ENCODE measurements at places on chromosomes 6 and 20.

DNA sequence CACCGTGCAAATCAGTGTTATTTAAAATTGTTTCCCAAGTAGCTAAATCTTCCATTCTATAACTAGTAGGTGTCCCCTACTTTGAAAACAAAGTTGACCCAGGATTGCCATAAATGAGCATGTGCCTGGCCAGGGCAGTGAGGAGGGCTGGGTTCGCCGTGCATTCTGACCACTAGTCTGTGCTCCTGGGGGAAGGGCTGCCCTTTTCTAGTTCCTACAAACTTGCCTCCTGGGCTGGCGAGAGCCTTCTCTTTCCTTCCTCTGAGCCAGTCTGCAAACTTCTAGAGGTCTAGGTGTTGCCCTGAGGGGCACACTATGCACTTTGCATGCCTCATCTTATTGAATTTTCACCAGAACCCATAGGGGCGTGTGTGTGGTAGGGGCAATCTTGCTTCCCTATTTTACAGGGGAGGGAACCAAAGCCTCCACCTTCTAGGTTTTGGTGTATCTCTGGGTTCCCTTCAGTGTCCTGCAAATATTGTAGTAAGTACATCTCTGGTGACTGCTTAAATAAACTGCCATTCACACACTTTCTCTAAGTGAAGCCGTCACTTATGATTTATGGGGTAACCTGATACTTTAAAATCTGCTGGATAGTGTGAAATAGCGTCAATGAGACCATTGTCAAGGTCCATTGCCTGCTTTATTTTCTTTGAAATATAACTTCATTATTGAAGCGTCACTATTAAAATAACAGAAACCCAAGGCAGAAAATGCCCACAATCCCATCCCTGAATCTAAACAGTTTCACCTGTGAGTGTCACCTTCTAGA, 42.2 kb downstream of the CDH26 start:
- DNase-seq = no peak

DNA sequence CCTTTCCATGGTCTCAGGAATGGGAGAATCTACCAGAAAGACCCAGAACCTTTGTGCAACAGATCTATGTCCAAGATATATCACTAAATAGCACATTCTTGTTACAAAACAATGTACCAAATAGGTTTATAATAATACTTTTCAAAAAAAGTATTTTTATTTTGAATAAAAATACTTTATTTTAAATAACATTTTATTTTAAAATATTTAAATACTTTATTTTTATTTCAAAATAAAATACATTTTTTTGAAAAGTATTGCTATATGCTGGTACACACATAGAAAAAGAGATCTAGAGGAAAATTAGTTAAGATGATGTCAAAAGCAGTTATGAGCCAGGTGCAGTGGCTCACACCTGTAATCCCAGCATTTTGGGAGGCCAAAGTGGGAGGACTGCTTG, 16.8 kb upstream of the RALY start:
- DNase-seq = no peak

DNA sequence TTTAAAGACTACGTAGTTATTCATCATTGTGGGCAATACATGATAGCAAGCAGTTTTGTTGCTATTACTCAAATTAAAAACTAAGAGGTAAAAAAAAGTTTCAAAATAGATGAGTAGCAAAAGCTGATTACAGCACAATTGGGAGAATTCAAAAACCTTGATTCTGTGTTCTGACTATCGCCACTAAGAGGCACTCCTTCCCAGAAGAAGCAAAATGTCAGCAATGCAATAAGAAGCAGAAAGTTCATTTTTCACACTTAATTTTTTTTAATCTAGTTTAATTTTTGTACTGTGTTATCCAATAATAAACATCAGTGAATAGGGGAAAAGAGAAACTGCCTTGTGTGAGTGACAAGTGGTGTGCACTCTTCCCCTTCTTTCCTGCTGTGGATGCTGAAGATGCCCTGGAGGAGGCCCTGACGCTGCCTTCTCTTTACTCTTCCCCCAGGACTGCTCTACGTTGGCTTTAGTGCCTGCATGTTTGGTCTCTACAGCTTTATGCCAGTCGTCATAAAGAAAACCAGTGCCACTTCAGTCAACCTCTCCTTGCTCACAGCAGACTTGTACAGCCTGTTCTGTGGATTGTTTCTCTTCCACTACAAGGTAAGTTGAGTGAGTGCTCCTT, 263.2 kb upstream of the PLN start:
- no peak for DNase-seq

DNA sequence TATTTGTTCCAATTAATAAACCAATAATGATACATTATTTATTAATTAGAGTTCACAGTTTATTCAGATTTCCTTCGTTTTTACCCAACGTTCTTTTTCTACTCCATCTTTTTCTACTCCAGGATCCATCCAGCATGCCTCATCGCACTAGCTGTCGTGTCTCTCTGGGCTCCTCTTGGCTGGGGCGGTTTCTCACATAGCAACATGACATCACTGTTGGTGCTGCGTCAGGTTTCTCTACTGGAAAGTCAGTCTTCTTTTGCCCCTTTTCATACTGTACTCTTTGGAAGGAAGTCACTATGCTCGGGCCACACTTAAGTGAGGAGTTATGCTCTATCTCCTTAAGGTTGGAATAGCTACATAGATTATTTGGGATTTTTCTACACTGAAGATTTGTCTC, 13.7 kb upstream of the SOX12 start:
- no peak for DNase-seq

- DNase-seq = no peak
Observed at GRCh38 chr20:50020288-50020687, 37.5 kb downstream of the SNAI1 start.

- no peak for DNase-seq
Observed at GRCh38 chr6:159260208-159260607, 91.0 kb downstream of the FNDC1 start.

DNA sequence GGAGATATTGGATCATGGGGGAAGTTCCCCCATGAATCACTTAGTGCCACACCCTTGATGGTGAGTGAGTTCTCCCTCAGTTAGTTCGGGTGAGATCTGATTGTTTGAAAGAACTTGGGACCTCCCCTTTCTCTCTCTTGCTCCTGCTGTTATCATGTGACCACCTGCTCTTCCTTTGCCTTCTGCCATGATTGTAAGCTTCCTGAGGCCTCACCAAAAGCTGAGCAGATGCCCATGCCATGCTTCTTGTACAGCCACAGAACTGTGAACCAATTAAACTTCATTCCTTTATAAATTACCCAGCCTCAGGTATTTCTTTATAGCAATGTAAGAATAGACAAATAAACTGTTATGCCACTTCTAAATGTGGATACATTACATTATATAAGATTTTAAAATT, 686.7 kb upstream of the MARCKS start:
- no peak for DNase-seq

DNA sequence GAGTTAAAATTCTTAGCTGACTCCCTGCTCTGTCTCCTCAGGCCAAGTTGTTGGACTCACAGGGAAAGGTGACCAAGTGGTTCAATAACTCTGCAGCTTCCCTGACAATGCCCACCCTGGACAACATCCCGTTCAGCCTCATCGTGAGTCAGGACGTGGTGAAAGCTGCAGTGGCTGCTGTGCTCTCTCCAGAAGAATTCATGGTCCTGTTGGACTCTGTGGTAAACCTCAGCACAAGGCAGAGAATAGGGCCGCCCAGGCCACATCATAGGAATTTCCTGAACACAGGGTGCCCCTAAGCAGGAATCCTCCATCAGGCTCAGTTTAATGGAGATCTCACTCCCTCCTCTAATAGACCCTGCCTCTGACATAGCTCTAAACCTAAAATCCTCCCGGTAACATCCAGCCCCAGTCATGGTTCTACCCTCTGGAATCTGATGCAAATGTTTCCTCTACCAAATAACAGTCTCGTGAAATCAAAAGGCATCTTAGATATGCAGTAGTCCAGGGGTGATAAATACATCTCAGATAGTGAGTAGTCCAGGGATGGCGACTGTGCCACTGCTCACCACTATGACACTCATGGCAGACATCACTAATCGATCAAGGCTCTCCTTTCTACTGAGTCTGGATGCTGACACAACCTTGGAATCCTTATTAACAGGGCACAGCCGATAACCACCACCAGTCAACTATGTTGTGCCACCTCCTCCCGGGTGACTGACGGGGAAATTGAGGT, 18.3 kb downstream of the BPIFB1 start:
- no peak for DNase-seq

- no peak for DNase-seq
Observed at GRCh38 chr6:7904654-7905319, 5.8 kb downstream of the TXNDC5 start.

- peak; percentile 23 for DNase-seq
Observed at GRCh38 chr20:59598625-59599310, 5.6 kb upstream of the PHACTR3 start.

DNA sequence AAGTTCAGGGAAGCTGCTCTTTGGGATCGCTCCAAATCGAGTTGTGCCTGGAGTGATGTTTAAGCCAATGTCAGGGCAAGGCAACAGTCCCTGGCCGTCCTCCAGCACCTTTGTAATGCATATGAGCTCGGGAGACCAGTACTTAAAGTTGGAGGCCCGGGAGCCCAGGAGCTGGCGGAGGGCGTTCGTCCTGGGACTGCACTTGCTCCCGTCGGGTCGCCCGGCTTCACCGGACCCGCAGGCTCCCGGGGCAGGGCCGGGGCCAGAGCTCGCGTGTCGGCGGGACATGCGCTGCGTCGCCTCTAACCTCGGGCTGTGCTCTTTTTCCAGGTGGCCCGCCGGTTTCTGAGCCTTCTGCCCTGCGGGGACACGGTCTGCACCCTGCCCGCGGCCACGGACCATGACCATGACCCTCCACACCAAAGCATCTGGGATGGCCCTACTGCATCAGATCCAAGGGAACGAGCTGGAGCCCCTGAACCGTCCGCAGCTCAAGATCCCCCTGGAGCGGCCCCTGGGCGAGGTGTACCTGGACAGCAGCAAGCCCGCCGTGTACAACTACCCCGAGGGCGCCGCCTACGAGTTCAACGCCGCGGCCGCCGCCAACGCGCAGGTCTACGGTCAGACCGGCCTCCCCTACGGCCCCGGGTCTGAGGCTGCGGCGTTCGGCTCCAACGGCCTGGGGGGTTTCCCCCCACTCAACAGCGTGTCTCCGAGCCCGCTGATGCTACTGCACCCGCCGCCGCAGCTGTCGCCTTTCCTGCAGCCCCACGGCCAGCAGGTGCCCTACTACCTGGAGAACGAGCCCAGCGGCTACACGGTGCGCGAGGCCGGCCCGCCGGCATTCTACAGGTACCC, at the start of gene ESR1:
Gene ESR1, plus strand, starts transcription at position 170 of the 858 bp plus-strand sequence. Its CDS starts 231 bp downstream, at position 401.
- peak; percentile 10 for DNase-seq

GRCh38 chr6:105886814-105887544, 199.2 kb upstream of the PRDM1 start:
- DNase-seq = no peak

GRCh38 chr20:25117990-25118389, 36.0 kb upstream of the VSX1 start:
- no peak for DNase-seq

GRCh38 chr20:59268870-59269269, 31.5 kb upstream of the EDN3 start:
- DNase-seq = no peak

DNA sequence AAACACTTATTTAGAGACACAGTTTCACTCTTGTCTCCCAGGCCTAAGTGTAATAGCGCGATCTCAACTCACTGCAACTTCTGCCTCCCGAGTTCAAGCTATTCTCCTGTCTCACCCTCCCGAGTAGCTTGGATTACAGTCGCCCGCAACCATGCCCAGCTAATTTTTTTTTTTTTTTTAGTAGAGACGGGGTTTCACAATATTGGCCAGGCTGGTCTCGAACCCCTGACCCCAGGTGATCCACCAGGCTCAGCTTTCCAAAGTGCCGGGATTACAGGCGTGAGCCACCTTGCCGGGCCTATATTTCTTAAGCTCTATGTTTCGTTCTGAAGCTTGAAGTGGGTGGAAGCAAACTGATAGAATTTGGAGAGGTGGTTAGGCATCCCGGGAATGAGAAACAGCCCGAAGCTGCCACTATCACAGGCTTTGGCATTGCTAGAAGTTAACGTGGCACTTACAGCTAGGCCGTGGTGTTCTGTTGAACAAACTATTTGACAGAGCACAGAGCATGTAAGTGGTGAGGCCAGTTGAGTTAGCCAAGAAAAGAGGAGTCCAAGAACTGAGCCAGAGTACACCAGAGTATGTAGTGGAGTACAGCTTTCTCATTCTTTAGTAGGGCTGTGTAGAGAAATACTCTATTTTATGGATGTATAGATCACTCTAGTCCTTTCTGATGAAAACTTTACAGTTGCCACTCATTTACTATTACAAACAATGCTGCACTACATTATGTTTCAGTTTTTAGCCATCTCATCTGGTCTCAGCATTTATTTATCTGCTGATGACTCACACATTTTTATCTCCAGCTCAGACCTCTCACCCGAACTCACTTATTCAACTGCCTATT, 62.0 kb upstream of the HFE start:
- DNase-seq = no peak
